Stimulated activated CD8-positive, alpha-beta memory T cell treated with anti-CD3 and anti-CD28 coated beads, Interleukin-15, amount 100 ng/mL, for 24 hours (primary cell): ENCODE measurements at places on chromosomes 3 and 15.

DNA sequence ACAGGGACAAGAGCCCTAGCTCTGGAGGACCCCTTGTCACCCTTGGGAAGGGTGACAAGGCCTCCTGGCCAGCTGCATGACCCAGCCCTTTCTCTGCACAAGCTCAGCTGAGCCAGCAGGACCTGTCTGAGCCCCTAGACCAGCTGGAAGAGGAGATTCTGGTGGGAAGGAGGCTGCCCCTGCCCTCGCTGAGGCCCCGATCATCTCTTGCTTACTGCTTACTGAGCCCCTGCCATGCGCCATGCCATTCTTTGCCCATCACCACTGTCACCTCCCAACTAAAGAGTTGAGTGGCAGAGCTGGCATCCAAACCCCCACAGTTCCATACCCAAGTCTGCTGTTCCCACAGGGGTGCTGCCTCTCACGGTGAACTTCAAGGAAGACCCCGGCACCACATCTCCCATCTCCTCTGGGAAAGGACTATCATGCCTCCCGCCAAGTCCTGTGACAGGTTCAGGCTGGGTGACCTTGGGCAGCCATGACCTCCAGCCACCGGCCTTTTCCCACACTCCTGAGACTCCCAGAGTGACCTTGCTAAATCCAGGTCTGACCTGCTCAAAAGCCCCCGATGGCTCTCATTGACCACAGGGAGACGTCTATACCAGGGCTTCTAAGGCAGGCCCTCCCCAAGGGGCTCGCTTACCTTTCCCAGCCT, 34.0 kb downstream of the ACSBG1 start:
- DNase-seq: no peak

GRCh38 chr3:122923611-122924010, 104.0 kb downstream of the SEMA5B start:
- DNase-seq: no peak

DNA sequence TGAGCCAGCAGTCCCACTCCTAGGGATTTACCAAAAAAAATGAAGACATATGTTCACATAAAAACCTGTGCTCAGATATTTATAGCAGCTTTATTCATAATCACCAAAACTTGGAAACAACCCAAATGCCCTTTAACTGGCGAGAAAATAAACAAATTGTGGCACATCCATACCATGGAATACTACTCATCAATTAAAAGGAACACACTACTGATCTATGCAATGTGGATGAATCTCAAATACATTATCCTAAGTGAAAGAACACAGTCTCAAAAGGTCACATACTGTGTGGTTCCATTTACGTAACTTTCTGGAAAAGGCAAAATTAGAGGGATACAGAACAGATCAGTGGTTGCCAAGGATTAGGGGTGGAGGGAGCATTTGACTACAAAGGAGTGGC, 394.5 kb downstream of the SHQ1 start:
- DNase-seq: no peak

DNA sequence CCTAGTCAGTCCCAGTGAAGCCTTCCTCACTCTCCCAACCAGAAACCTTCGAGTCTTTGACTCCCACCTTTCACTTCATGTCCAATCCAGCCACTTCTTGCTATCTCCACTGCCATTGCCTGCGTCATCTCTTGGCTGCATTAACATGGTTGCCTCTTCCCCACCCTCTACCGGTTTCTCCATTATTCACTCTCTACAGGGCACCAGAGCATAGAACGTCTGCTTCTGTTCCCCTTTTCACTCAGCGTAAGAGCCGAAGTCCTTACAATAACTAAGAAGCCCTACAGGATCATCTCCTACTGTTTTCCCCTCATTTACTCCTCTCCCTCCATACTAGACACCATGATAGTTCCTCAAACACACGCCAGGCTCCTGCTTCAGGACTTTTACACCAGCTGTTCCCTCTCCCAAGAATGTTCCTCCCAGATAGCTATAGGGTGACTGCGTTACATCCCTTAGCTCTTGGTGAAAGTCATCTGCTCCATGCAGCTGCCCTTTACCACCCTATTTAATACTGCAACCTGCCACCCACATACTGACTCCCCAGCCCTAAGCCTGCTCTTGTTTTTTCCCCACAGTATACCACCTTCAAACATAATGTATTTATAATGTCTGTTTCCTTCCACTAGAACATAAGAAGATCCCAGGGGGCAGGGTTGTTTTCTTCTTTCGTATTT, 30.9 kb downstream of the RCN2 start:
- no peak for DNase-seq

DNA sequence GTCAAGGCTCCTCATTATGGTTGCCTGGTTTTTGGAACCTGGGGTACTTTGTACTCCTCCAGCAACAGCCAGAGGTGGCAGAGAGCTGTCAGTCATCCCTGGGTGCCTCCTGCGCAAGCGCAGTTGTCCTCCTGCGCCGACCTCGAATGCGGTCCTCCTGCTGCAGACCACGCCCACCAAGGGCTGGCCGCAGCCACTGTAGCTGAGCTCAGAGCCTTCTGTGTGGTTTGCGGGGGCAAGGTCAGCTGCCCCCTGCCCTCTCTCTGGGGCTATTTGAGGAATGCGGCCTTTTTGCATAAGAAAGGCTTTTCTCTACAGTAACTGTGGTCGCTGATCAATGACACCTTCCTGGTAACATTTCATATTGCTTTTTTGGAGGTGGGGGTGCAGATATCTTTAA, 131.3 kb upstream of the SNRPN start:
- DNase-seq: no peak

GRCh38 chr3:108823227-108823626, 641 bp downstream of the TRAT1 start:
- DNase-seq: no peak

DNA sequence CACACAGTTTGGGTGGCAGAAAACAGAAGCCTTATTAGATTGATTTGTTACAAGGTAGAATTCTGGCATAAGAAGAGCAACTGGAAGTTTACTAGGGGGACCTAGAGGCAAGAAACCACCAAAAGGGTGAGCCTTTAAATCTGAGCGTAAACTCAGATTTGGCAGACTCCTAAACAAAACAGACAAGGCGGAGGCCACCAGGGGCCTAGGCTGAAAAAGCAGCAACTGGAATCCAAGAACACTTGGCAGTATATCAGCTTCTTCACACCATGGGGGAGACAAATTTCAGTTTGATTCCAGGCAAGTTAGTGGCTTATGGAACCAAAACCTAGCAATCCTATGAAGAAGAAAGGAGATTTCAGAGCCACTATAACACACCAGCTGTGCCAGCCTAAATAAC, 220.0 kb downstream of the C3orf38 start:
- DNase-seq: no peak

DNA sequence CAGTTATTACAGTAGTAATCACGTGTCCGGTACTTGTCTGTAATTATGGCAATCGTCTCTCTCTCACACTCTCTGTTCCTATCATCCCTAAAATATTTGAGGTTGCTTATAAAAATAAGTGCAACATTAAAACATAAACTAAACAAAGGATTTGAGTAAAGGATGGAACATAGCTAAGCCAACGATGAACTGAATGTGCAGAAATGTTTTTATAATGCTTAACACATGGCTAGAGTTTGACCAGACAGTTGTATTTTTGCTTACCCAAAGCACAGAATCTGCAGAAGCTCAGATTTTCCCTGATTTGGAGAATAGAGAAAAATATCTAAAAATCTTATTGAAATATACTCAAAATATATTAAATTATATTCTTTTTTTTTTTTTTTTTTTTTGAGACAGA, 1030.9 kb downstream of the NAALADL2 start:
- no peak for DNase-seq

- DNase-seq: no peak
These were observed 59.8 kb downstream of the FAM174B start for GRCh38 chr15:92595506-92596381.
